ENCODE measurements at places on chromosomes 12 and 14.

- no peak for DNase-seq
These were observed 456.9 kb upstream of the SYT1 start for GRCh38 chr12:78407722-78408121.

DNA sequence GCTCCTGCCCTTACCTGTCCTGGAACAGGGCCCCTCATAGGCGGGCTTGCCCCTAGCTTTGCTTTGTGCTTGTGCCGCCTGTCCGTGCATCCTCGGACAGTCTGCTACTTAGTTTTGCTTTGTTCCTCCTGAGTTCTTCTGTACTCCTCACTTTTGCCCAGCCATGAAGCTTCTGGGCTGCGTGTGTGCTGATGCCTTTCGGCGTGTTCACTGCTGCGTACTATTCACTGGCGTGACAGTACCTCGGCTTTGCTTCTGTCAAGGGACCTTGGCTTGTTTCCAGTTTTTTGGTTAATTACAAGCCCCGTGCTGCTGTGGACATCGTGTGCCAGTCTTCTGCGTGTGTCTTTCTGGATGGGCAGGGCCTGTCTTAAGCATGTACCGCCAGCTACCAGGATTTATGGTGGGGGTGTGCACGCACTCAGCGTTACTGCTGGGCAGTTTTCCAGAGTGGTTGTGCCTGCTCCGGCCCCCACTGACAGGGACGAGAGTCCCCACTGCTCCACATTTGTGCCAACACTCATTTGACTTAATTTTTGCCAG is 2.5 kb downstream of the PACS2 start:
- DNase-seq = no peak

GRCh38 chr12:39227218-39227617 is 215.7 kb downstream of the KIF21A start:
- no peak for DNase-seq

- DNase-seq = no peak
These were observed 86.0 kb downstream of the SETD3 start for GRCh38 chr14:99394602-99395156.

DNA sequence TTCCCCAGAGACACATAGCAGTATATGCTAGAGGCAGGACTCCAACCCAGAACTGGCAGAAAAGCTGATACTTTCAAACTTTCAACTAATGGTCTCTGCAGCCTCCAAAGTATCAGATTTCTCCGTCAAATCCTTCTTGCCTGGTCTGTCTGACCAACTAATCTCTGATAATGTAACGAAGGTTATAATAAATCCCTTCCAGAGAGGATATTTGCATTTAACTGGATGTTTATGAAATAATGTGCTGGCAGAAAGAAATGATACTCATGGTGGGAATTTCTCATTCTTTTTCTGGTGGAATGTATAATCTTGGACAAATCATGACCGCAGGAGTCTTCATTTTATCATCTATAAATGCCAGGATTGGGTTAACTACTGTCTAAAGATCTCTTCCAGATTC is 860.3 kb downstream of the DIO2 start:
- no peak for DNase-seq

- no peak for DNase-seq
These were observed 92.6 kb downstream of the RFLNA start for GRCh38 chr12:124387528-124387911.

DNA sequence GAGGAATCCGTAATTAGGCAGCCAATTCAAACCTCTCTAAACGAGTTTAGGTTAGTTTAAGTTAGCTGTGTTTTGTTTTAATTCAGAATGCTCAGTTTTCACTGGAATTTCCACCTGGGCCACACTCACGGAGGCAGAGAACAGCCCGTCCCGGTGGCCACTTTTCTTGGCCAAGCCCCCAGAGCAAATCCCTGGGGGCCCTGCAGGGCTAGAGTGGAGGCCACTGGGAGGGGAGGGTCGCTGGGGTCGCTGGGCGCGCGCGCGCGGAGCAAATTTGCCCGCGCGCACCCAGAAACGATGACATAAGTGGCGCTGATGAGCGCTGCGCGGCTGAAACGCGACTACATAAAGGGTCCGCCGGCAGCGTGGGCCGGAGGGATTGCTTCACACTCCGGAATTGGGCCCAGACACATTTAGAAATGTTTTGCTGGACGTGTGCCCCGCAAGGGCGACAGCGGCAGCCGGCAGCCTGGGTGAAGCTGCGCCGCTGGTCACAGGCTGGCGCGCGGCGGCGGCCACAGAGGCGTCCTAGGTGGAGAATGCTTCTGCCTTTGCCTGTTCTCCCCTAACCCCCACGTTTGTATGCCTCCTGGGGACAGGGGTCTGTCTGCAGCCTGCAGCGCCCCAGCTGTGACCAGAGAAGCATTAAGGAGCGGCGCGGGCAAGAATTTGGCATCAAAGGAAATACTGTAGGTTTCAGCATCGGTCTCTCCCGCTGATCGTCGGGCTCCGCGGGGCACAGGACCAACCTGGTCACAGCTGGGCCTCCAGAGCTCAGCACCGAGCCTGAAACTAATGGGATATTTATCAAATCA is 37.9 kb upstream of the TBX5 start:
- no peak for DNase-seq

- DNase-seq = no peak
These were observed 7.5 kb downstream of the CRADD start for GRCh38 chr12:93684716-93685115.

Data from urothelium cell line (cell line).